ENCODE measurements at places on chromosomes 13 and 19.

DNA sequence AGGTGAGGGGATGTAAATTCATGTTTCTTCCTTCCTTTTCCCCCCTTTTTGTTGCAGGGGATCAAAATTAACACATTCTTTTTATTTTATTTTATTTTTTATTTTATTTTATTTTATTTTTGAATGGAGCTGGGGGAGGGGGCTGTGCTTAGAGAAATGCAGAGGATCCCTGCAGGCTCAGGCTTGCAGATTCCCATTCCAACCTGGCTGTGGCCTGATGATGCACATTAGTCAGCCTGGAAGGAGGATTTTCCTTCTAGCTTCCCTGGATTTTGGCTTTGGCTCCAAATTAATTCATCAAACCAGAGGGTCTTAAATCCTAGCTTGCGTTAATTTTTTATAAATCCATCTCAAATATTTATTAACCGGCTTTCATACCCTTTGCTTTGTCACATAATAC is 67.0 kb downstream of the FREM2 start:
- no peak for DNase-seq

GRCh38 chr13:44160591-44161191 is 212.9 kb upstream of the SERP2 start:
- no peak for DNase-seq

DNA sequence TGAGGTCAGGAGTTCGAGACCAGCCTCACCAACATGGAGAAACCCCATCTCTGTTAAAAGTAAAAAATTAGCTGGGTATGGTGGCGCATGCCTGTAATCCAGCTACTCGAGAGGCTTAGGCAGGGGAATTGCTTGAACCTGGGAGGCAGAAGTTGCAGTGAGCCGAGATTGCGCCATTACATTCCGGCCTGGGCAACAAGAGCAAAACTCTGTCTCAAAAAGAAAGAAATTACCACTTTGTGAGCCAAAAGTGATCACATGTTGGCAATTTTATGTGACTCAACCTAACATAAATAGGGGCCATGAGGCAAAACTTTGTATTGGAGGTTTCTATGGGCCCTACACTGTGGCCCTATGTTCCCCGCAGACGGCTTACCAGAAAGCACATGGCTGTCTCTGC is 72.2 kb downstream of the MAP4K1 start:
- no peak for DNase-seq

GRCh38 chr13:84739021-84739420 is 856.7 kb upstream of the SLITRK1 start:
- no peak for DNase-seq

GRCh38 chr13:55000844-55001243 is 1972.2 kb downstream of the OLFM4 start:
- no peak for DNase-seq

DNA sequence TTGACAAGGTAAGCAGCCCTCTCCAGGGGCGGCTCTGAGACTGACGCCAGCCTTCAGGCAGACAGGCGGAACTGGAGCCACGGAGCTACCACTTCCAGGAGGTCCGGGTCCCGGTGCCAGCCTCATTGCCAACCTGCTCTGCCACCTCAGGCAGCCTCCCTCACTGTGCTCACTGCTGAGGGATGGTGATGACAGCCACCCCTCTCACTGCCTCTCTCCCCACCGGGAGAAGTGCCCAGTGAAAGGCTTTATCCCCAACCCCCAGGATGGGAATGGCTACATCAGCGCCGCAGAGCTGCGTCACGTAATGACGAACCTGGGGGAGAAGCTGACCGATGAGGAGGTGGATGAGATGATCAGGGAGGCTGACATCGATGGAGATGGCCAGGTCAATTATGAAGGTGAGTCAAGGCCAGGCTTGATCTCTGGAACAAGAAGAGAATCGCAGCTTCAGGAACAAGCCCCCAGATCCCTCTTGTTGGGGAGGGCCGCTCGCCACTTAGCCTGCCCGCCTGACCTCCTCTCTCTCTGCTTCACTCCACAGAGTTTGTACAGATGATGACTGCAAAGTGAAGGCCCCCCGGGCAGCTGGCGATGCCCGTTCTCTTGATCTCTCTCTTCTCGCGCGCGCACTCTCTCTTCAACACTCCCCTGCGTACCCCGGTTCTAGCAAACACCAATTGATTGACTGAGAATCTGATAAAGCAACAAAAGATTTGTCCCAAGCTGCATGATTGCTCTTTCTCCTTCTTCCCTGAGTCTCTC is 7.6 kb downstream of the CALM3 start:
- no peak for DNase-seq

DNA sequence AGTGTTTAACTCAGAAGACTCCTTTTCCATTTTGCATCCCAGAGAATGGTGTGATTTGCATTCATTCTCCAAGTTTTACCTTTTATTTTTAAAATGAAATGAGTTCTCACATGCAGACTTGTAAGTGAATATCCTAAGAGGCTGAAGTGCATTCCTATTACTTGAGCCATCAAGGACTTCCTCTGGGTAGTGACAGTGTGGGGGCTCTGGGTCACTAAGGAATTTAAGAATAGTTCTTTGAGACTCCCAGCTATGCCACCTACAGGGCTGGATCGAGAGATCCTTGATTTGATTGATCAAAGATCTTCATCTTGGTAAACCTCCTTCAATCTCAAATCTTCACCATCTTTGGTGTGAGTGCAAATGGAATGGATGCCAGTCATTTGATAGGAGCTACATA is 36.3 kb upstream of the SLC10A2 start:
- no peak for DNase-seq

- DNase-seq, result no peak
Observed at GRCh38 chr19:13996928-13997630, 9.0 kb downstream of the RFX1 start.

GRCh38 chr19:7217861-7218260 is 76.4 kb downstream of the INSR start:
- no peak for DNase-seq

DNA sequence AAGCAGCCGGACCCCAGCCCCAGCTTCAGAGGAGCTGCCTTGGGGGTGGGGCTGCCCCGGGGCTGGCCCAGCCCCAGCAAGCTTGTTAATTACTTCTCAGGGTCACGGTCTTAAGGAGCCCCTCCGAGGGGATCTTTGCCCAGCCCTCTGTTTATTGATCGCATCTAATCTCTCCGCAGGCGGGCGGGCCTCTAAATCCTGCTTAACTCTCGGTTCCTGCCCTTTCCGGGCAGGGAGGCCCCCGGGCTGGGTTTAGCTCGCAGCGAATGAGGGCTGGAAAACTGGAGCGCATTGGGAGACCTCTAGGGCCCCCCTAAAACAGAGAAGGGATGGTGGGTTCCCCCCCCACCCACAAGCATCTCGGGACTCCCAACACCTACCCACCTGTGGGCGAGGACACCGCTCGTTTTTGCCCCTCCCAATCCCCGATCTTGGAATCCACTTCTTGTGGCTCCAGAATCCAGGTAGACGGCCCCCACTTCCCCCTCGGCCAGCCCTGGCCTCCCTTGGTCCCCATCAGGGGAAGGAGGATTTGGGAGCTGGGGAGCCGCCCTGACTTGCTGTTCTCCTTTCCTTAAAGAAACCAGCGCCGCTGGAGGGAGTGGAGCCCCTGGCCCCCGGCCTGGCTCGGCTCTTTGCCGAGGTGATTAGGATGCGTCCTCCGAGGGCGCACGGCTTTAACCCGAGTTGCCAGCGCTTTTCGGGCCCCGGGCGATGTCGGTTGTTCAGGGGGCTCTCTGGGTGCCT is 59.5 kb upstream of the ADGRL1 start:
- DNase-seq, result no peak

GRCh38 chr19:48950830-48951519 is 3.7 kb upstream of the BAX start:
- DNase-seq, result no peak

DNA sequence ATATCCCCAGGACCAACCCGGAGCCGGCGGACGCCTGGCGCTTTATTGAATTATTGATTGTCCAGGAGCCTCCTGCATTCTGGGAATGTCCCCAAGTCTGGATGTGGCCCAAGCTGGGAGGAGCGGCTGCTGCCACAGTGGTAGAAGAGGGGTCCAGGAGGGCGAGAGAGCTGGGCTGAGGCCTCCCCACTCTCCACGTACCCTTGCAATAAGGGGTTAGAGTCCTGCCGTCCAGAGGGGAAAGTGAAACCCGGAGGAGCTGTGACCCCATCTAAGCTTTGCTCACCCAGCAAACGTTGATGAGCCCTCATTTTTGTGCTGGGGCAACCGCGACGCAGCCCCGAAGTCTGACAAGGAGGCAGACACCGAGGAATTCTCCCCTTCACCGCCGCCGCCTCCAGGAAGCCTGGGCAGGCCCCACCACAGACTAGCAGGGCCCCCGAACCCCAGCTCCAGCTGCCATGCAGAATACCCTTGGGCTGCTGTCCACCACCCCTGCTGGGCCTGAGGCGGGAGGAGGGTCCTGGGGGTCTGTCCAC is 1.4 kb upstream of the C2CD4C start:
- DNase-seq, result no peak

DNA sequence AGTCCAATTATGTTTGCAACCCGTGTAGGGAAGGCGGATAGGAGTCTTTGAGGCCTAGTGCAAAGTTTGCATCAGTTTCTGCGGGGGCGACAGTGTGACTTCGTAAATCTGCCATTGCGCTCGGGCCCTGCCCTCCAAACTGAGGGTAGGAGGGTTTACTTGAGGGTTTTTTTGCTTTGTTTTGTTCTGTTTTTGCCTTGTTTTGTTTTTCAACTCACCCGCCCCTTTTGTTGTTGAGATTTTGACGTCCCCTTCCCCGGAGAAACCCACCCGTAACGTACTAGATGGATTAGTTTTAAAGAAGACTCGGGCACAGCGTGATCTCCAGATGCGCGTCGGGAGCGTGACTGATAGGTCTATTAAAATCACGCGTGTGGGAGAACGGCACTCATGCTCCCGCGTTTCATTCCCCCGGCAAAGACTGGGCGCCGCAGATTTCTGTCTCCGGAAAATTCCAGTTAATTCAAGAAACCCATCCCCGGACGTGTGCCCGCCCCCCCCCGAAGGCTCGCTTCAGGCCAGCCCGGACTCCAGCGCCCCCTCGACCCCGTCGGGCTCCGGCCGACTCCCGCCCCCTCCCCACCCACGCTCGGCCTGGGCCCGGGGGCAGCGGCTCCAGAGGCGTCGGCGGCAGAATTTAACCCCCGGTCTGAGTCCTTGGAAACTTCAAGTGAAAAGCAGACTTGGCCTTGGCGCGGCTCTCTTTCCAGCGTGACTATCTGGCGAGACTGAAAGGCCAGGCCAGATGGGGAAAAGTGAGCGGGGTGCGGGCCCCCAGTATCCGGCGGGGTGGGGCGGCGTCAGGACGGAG is 5.0 kb downstream of the SOX1 start:
- no peak for DNase-seq

DNA sequence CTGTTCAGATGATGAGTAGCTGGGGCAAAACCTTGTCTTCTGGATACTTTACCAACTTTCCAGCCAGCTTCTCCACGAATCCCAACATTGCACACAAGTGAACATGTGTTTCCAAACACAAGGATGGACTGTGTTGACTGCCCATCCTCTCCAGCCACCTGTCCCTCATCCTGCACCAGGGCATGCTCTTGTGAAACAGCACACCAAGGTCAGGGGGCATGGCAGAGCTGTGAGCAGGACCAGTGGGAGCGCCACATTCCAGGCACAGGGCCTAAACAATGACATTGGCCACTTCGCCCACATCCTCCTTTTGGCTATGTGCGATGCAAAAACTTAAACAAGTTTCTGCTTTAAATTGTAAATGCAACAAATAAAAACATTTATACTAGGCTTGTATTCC is 105.5 kb downstream of the IRS2 start:
- DNase-seq, result no peak

- no peak for DNase-seq
Observed at GRCh38 chr19:53865523-53865917, 2.2 kb upstream of the MYADM start.

GRCh38 chr19:13164343-13165161 is 14.3 kb downstream of the IER2 start:
- DNase-seq, result peak; percentile 86

- no peak for DNase-seq
Observed at GRCh38 chr13:28707629-28708427, 10.9 kb downstream of the SLC46A3 start.

DNA sequence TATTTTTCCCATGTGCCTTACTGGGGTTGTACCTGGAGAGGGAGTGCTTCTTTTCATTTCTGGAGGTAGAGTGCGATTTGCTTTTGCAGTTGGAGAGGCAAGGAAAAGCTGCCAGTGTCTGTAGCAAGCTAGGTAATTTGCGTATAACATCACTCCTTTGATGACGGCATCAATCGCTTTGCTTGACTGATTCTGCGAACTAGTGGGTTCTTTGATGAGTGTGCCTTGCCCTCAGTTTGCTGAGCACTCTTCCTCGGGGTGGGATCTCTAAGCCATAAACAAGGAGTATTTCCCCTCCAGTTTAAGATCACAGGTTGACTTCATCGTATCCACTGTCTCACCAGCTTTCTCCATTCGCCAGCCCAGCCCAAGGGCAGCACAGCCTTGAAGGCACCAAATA is 344.5 kb downstream of the KCNRG start:
- DNase-seq, result no peak

DNA sequence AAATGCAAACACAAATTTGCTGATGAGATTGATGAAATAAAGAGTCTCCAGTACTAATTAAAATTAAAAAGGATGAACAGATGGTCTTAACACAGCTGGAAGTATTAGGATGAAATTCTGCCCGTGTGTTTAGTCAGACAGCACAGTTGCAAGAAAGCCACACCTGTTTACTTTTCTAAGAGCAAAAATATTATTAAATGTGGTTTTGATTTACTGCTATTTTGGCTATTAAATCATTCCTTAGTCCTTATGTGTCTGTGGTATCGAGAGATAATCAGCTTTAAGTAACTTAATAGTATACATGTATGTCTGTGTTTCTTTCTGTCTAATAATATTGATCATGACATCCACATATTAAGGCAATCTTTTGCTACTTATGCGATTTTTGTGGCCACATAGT is 494.9 kb downstream of the GPC6 start:
- DNase-seq, result peak; percentile 34

GRCh38 chr19:11598103-11598483 is 810 bp downstream of the ZNF627 start:
- DNase-seq, result no peak

DNA sequence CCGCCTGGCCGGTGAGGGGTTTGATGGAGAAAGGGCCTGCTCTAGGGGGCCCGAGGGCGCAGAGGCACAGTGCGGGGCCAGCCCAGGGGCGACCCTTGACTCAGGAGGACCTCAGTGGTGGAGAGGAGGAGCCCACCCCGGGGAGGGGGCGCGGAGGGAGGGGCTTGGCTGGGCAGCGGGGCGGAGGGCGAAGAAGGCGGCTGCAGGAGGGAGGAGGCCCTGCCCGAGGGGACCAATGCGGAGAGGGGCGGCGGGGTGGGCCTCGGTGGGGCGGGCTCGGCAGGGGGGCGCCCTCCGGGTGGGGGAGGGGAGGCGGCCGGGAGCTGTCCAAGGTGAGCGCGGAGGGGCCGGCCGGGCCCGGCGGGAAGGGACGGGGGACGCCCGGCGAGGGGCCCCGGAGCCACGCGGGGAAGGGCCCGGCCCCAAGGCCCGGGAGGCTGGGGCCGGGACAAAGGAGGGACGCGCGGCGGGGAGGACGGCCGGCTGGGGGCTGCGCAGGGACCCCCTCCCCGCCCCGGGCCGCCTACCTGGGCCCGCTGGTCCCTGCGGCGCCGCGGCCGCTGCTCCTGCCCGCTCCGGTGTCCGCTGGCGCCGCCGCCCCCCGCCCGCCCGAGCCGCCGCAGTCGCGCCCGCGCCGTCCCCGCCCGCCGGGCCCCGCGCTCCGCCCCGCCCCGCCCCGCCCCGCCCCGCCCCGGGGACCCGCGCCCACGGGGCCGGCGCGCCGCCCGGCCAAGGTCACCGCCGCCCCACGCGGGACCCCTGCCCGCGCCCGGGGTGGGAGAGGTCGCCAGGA is at the start of gene DIRAS1:
DIRAS1 (minus strand) TSS at position 596 of the 793 bp plus-strand sequence. CDS start 3,566 bp downstream, outside the sequence.
- DNase-seq, result peak; percentile 52
